ENCODE measurements at places on chromosomes 4 and X.
A peak's percentile ranks its signal among the peaks of the same experiment; 100 is the strongest.

GRCh38 chrX:107775734-107776511 lies at the start of gene TSC22D3:
Gene TSC22D3, minus strand, starts transcription at chrX:107775787. Its CDS starts 368 bp downstream, at chrX:107775419.
- peak; percentile 48 for DNase-seq

- DNase-seq: no peak
Measured at GRCh38 chrX:10230222-10230621, 73.4 kb downstream of the CLCN4 start.

- DNase-seq: no peak
Measured at GRCh38 chrX:17737710-17737985, 355 bp downstream of the SCML1 start.

DNA sequence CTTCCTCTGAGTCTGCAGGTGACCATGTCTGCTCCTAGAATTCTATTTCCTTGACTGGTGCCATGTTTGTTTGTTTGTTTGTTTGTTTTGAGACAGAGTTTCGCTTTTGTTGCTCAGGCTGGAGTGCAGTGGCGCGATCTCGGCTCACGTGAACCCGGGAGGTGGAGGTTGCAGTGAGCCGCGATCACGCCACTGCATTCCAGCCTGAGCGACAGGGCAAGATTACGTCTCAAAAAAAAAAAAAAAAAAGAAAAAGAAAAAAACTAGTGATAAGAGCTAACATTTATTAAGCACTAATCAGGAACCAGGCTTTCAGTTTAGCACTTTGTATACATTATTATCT lies 7.2 kb downstream of the SAT1 start:
- DNase-seq: no peak

- no peak for DNase-seq
Measured at GRCh38 chr4:5365071-5366008, 314.1 kb downstream of the STK32B start.

- no peak for DNase-seq
Measured at GRCh38 chr4:8847764-8848163, 23.9 kb downstream of the HMX1 start.

GRCh38 chr4:122758033-122758432 lies 25.5 kb downstream of the BBS12 start:
- DNase-seq: no peak

DNA sequence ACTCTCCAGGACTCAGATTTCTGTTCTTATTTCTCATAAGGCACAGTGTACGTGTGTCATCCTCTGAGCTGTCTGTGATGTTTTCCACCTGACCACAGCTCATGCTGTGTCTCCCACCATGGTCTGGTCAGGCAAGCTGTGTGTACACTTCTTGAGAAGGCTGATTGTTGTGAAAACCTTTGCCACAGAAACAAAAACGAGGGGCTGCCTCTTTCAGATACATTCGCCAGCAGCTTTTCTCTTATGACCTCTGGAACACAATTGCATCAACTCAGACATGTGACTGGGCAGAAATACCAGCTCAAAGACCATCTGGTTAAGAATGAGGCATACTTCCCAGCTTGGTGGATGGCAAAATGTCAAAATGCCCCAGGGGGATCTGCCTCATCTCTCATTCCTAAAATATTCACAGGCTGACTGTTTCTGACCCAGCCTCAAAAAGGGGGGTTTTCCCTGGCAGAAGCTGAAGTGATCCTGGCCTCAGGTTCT lies 46.1 kb downstream of the PGRMC2 start:
- DNase-seq: no peak

DNA sequence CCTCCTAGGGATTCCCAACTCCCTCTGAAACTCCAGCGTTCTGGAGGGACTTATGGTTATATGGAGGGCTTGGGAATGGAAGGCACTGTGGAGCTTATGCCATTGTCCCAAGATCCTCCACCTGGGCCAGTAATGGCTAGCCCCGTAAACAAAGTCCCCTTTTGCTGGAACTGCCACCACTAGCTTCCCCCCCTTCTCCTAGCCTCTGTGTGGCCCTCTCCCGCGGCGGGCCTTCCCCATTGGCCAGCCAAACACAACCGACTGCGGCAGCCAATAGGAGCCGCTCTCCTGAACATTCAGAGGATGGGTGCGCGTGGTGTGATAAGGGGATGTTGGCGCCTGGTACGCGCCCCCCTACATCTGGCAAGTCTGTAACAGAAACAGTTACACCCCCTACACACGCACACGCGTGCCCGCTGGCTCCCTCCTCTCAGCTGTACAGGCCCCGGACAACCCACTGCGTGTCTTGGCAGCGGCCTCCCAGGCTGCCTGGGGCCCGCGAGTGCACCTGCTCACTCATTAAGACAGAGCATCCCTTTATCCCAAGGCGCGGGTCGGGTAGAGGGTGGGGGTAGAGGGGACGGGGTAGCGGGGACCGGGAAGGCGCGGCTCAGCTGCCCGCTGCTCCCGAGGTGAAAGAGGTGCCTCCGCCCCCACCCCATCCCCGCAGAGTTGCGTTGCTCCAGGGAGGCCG lies 863 bp upstream of the RAB33A start:
- peak; percentile 51 for DNase-seq

DNA sequence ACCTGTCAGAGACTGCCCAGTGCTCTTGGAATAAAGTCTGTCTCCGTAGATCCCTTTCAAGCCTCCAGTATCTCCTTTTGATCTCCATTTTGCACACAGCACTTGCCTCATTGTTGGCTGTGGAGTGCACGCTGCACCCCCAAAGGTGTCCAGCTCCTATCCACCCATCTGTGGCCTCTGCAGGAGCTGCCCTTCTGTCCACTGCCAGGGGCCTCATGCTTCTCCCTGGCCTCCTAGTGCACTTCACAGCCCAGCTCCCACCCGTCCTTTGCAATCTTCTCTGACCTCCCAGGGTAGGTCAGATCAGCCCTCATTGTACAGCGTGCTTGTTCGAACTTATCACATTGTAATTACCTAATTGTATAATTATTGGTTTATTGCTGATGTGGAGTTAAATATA lies 18.9 kb downstream of the KIT start:
- no peak for DNase-seq

GRCh38 chr4:44996276-44996845 lies 270.0 kb upstream of the GNPDA2 start:
- no peak for DNase-seq

DNA sequence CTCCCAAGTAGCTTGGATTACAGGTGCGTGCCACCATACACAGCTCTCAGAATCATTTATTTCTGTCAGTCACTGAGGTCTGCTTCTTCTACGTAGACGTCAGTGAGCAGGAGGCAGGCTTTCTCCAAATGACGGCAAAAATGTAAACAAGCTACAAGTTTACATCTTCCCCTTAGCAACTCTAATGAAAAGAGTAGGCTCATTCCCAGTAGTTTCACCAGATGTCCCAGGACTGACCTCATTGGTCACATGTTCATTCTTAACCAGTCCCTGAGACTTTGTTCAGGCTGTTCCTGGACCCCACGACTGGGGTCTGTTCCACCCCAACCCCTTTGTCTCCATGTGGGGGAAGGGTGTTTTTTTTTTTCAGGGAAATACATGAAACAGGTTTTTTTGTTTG lies 67.1 kb downstream of the TENM3 start:
- DNase-seq: no peak

- DNase-seq: no peak
Measured at GRCh38 chr4:112704991-112705845, 68.3 kb downstream of the LARP7 start.

DNA sequence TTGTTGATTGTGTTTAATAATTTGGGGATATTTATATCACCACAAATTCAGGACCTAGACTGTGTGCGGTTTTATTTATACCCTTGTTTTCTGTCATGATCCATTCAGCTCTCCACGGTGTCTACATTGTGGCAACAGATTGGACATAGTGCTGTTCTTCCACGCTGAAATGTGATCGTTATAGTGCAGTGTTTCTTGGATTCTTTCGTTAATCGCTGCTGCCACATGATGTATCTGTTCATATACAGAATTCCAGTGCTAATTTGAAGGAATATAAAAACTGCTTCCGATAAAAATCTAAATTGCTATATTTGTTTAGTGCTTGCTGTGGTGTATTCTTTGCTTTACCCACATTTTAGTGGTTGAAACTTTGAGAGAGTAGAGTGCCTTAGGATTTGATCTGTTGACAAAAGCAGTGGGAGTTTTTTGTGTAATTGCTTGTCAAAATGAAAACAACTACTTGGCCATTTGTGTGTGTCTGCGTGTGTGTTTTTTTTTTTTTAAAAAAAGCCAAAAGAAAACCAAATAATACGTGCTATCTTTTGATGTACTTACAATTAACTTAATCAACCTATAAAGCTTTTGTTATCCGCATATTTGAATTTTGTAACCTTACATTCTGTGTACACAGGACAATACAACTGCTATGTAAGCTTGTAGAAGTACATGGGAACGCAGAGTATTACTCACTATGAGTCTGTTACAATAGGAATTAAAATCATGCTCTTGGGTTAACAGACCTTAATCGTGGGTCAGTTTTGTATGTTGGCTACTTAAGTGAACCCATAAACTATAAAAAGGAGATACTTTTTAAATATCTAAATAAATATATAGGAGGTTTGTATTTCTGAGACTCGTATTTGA lies 353.3 kb downstream of the ARHGAP24 start:
- DNase-seq: no peak

DNA sequence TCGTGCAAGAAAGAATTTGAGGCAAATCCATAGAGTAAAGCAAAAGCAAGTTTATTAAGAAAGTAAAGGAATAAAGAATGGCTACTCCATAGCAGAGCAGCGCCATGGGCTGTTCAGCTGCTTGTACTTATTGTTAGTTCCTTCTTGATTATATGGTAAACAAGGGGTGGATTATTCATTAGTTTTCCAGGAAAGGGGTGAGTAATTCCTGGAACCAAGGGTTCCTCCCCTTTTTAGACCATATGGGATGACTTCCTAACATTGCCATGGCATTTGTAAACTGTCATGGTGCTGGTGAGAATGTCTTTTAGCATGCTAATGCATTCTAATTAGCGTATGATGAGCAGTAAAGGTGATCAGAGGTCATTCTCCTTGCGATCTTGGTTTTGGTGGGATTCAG lies 23.5 kb upstream of the CEP135 start:
- DNase-seq: no peak

GRCh38 chrX:153573984-153574383 lies 25.0 kb downstream of the CCNQ start:
- DNase-seq: no peak

- DNase-seq: no peak
Measured at GRCh38 chr4:59058543-59058942, 1948.4 kb upstream of the IGFBP7 start.

DNA sequence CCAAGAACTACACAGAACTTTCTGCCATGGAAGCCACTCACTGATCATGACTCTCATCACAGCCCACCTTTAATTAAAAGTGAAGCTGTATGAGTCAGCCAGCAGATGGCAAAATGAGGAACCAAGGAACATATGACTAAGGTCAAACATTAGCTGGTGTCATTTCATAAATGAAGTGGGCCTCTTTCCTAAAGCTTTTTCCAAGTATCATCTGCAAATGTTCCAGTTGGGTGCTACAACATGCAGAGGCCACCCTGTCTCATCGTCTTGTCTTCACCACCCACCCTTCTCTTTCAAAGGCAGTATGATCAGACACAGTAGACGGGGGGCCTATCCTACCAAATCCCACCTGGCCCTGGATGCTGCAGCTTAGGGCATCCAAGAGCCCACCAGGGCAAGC lies 9.2 kb upstream of the EOLA1 start:
- no peak for DNase-seq

DNA sequence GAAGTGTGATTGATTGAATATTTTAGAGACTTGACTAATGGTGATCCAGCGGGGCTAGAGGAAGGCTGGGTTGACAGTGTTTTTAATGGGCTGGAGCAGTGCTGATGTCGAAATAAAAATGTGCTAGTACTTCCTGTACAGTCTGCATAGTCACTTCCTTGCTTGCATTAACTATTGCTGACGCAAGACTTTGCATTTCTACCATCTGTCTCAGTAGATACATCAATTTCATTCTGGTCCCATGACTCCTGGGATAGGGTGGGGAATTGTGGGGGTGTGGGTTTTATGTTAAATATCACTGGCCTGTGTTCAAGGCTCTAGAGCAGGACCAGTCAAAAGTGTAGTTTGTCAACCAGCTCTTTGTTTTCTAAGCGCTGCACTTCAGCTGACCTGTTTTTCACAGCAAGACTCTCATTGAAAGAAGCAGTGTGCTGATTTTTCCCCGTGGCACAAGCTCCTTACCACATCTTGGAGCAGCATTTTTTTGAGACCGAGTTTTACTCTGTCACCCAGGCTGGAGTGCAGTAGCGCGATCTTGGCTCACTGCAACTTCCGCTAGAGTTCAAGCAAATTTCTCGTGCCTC lies 35.2 kb upstream of the PHEX start:
- DNase-seq: no peak

DNA sequence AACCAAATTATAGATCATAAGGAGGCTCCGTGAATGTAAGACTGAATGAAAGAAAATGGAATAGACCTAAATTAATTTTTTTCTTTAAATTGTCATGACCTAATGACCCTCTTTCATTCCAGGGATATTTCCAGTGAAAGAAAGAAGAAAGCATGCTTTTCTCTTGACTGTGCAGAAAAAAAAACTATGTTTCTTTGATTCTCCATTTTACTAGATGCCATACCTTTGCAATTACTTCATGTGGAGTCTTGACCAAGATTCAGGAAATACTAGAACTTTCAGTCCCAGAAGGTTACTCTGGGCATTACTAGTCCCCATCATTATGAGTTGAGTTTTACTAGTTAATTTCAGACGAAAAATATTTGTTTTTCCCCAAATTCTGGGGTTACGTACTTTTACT lies 6.4 kb upstream of the COMMD8 start:
- no peak for DNase-seq

DNA sequence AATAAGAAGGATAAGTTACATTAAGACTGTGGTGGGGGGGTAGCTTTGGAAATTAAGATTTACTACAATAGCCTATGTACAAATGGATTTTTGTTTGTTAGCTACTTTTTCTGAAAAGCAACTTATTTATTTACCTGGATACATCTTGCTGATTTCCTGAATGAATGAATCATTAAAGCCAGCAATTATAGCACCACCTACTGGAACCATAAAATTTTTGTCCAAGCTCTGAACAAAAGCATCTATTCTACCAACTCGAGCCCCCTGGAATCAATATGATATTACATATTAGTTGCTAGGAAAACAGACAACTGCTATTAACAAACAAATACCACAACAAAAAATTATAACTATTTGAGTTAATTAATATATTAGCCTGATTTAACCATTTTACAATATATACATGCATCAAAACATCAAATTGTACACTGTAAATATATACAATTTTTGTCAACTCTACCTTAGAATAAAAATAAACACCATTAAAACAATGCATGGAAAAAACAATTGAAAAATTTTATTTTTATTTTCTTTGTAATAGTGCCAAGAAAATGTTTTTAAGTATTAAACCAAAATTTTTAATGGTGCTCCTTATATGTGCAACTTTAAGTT lies 15.3 kb downstream of the SEPSECS start:
- no peak for DNase-seq

All from stimulated activated naive CD4-positive, alpha-beta T cell (primary cell).